T-helper 17 cell (primary cell): ENCODE measurements at places on chromosomes 5 and 9.

DNA sequence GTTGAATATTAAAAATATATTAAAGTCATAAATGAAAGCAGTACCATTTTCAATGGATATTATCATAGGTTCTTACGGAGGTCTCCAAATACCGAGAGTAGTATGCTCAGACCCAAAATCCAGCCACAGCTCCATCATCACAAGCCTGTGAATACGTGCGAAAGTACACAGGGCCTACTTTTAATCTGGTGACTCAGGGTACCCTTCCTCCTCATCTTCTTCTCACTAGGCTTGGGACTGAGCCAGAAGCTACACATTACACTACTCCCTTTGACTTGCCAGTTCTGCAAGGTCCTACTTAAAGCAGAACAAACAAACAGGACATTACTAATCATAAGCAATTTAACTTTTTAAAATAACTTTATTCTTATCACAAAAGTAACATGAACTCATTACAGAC lies 7.6 kb upstream of the RIC1 start:
- no peaks in the 10 kb centered on the region for H3K36me3 ChIP-seq
- H3K27me3 ChIP-seq, result no peaks in the 10 kb centered on the region
- no peak overlapping the region for H3K4me3 ChIP-seq
- no peak overlapping the region for H3K27ac ChIP-seq
- peaks cover 14% of the 10 kb centered on the region for H3K4me1 ChIP-seq

DNA sequence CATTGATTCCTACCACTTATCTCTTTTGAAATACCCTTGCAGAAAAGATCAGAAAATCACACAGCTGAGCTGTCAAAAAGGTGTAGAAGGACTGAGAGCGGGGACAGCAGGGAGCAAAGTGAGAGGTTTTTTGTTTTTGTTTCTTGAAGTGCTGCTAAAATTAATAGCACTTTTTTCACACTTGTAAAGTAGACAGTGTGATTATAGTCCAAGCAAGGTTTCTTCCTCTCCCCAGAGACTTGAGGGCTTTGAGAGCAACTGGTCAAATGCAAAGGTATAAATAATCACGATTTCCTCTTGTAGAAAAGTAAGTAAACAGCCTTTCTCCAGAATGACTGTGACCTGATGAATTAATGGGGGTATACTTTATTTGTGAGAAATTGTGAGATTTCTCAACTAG lies 326.9 kb downstream of the ZNF608 start:
- no peaks in the 10 kb centered on the region for H3K4me1 ChIP-seq
- no peaks in the 10 kb centered on the region for H3K36me3 ChIP-seq
- no peak for DNase-seq
- H3K27me3 ChIP-seq, result no peaks in the 10 kb centered on the region

- no peaks in the 10 kb centered on the region for H3K36me3 ChIP-seq
- peaks cover 2% of the 10 kb centered on the region for H3K4me1 ChIP-seq
- H3K27me3 ChIP-seq, result peaks cover 16% of the 10 kb centered on the region
- no peak for DNase-seq
- H3K4me3 ChIP-seq, result no peak overlapping the region
Observed at GRCh38 chr5:135272311-135272805, 126.7 kb downstream of the MACROH2A1 start.

DNA sequence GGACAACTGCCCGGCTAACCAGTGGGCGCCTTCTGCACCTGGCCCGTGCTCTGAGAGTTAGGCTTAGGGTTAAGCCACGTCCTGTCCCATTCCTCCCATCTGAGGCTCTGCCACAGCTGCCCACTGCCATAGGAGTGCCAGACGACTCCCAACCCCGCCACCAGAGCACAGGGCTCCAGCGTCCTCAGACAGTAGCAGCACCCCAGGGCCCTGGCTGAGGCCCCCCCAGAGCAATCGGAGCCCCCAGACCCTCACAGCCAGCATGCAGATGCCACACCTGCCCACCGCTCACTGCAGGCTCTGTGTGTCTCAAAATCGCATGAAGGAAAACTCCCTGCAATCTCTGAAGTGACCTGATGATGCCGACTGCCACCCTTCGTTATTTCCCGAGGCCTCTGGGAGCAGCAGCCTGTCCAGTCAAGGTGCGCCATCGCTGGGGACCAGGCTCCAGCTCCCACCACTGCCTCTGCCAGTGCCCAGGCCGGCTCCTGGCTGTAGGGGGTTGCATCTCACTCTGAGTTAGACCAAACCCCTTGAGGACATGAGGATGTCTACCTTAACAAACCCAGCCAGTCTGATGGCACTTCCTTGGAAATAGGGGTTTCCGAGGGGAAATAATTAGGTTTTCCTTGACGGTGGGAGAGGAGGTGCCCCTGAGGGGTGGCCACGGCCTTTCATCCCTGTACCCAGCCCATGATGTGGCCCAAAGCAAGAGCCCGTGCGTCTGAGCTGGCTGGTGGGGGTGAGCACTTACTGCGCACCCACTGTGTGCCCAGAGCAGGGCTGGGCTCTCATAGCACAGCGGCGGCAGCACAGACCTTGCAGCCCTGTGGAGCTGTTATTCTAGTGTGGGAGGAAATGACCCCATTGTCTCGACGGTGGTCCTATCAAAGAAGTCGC lies 58.0 kb upstream of the RNF130 start:
- H3K4me3 ChIP-seq, result no peak overlapping the region
- peak overlapping the region; percentile 45 for H3K27ac ChIP-seq
- no peak for DNase-seq
- no peaks in the 10 kb centered on the region for H3K36me3 ChIP-seq

- H3K4me1 ChIP-seq, result peaks cover 4% of the 10 kb centered on the region
- H3K27me3 ChIP-seq, result no peaks in the 10 kb centered on the region
- no peak for DNase-seq
- peak overlapping the region; percentile 73 for H3K27ac ChIP-seq
- H3K36me3 ChIP-seq, result peaks cover 3% of the 10 kb centered on the region
- no peak overlapping the region for H3K4me3 ChIP-seq
Observed at GRCh38 chr5:149456597-149457392, 77.7 kb upstream of the IL17B start.
